Urothelium cell line (cell line): ENCODE measurements at places on chromosomes 5 and 9.

- DNase-seq: no peak
Observed at GRCh38 chr9:89024727-89025126, 33.5 kb downstream of the S1PR3 start.

DNA sequence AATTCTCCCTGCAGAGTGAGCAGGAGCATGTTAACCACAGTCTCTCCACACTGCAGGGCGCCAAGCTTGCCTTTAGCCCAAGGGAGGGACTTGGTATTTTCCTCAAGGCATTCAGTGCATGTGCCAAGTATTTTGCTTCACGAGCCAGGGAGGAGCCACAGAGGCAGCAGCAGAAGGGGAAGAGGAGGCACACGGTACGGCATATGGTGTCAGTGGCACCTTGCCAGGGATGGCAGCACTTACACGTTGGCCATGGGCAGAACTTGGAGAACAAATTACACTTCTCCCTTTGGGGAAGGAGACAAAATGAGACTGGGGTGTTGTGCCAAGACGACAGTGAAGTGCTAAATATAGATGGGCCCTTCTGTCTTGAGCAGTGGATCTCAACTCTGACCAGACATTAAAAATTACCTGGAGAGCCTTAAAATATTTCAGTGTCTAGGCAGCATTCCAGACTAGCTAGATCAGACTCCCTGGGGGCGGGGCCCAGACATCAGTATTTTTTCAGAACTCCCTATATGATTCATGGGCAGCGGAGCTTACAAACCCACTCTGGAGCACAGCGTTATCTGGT, 155.8 kb downstream of the DRD1 start:
- DNase-seq: peak; percentile 87

DNA sequence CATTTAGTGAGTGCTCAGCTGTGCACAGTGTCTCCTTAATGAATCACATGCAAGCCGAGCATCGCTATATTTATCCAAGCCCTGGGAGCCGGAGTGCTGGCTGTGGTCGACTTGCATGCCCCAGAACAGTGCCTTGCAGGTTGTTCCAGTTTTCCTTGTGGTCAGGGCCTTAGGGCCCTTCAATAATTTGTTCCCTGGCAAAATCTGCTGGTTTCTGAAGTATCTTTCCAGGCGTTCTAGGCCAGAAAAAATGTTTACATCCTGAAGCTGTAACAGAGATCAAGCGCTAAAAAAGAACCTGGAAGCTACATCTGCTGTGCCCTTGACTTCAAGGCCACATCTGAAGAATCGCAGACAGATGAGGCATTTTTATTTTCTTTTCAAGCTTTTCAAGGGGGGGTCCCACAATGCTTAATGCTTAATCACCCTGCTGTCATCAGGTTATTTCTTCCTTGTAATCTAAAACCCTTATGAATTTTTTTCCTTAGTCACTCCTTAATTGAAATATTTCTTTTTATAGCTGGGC, 105.8 kb downstream of the DOCK2 start:
- DNase-seq: no peak

- DNase-seq: no peak
Observed at GRCh38 chr5:164354139-164354751, 848.8 kb downstream of the MAT2B start.

DNA sequence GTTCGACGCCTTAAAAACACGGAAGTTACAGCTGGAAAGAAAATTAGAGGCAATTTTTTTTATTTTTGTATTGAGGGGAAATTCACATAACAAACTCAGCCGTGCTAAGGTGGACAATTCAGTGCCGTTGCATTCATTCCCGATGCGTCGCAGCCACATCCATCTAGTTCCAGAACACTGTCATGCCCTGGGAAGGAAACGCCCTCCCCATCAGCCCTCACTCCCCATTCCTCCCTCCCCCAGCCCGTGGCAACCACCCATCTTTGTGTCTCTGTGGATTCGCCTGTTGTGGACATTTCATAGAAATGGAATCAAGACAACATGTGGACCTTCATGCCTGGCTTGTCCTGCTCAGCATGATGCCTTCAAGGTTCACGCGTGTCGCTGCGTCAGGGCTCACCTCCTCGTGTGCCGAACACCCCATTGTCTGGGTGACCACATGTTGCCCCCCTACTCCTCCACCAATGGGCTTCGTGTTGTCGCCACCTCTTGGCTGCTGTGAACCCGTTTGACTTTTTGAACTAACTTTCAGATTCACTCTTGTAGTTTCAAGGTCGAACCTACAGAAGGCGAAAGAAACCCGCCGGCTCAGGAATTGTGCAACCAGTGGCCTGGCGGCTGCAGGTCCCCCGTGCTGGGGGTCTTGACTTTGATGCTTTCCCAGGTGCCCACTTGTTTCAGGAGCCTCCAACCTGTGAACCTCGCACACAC, 17.4 kb upstream of the CAMSAP1 start:
- DNase-seq: no peak

DNA sequence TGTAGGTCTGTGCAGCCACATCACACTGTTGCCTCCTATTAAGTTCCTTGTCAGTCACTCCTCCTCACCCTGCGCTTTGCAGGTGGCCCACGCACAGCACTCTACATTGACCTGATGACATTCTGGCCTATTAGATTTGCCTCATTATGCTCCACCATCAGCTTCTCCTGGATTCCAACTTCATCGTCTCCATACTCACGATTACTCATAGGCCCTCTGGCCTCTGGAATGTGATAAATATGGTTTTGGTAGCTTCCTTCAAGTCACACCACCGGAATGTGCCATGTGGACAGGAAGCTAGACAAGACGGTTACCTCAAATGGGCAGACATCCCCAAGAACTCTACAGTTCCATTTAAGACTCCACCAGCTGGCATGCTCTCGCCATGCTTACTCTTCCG, 158.0 kb upstream of the LHFPL2 start:
- DNase-seq: peak; percentile 69

GRCh38 chr9:92488681-92489550, 6.6 kb upstream of the ASPN start:
- DNase-seq: peak; percentile 18

GRCh38 chr9:4741365-4742089, 525 bp upstream of the AK3 start:
- no peak for DNase-seq

GRCh38 chr5:137034764-137035479, 464.2 kb downstream of the SPOCK1 start:
- DNase-seq: no peak

DNA sequence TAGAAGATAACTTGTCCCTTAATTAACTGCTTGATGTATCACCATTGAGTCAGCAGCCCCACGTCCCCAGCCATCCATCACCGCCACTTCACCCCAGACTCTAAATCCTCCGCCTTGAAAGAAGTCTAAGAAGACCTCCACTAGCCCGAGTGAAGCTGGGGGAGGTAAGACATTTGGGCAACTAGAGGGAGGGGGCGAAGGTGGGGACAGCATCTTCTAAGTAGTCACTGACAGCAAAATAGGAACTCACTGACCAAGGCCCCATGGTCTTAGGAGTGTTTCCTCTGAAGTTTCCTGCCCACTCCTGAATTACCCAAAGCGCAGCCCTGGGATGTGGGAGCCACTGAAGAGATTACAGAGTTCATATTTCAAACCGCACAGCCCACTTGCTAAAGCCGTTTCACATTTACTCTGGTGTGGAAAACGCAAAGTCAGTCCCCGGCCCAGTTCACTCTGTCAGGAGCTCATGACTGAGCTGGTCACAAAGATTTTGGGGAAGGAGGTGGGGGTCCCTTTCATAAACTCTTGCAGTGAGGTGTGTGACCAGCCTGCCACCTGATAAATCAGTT, 107.4 kb downstream of the LHFPL2 start:
- no peak for DNase-seq

GRCh38 chr9:131120620-131121228, 4.7 kb upstream of the NUP214 start:
- no peak for DNase-seq

DNA sequence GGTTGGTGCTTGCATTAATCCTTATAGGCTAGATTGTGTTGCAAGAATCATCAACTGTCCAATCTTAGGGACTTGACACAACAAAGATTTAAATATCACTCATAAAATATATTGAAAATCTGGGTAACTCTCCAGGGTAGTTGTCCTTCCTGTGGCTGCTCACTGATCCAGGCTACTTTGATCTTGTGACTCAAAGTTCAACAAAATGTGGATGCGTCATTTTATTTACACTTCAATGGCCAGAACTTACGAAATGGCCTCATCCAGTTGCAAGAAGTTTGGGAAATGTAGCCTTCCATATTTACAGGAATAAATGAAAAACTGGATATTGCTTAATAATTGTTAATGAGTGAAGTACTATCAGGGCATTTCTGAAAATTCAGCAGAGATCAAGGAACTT, 235.5 kb upstream of the ACTBL2 start:
- DNase-seq: no peak

- DNase-seq: no peak
Observed at GRCh38 chr9:89400403-89401116, 82.3 kb downstream of the SECISBP2 start.

GRCh38 chr9:116271991-116272390, 118.4 kb downstream of the PAPPA start:
- no peak for DNase-seq

- DNase-seq: no peak
Observed at GRCh38 chr9:83059417-83059816, 3.5 kb downstream of the RASEF start.

- no peak for DNase-seq
Observed at GRCh38 chr5:149757956-149758355, 27.8 kb downstream of the PPARGC1B start.

DNA sequence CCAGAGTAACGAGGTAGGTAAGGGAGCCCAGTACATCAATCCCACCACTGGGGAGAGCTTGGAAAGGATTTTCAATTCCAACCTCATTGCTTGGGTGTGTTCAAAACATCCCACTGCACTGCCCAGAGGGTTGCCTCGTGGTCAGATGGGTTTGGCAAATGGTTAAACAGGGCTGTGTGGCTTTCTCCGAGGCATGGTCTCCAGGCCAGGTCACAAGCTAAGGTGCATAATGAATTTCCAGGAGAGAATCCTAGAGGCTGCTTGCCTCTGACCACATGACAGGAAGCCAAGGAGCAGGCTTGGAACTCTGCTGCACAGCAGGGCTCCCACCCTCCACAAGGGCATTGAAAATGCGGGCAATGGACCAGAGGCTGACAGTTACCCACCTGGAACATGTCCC, 51.6 kb downstream of the DAP start:
- no peak for DNase-seq
